ENCODE measurements at places on chromosomes 6 and 20.

DNA sequence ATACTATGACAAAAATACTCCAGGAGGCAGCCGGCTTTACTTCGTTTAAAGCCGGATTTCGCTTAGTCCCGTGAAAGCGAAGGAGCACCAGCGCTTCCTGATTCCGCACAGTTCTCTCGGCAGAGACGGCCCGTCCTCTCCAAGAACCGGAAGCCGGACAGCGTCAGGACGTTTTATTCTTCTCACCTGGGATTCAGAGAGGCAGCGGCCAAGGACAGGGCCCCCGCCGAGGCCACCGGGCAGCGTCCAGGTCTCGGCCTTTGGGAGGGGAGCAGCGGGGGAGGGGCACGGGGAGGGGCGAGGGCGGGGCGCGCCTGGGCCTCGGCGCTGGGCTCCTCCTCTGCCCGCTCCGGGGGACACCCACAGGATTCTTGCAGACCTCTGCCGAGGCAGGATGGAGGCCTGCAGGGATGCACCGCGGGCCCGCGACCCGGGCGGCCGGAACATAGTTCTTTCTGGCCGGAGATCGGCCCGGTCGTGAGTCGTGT, 2.8 kb upstream of the DIDO1 start:
- no peak for DNase-seq

GRCh38 chr6:44470746-44471145, 83.2 kb downstream of the CDC5L start:
- no peak for DNase-seq

DNA sequence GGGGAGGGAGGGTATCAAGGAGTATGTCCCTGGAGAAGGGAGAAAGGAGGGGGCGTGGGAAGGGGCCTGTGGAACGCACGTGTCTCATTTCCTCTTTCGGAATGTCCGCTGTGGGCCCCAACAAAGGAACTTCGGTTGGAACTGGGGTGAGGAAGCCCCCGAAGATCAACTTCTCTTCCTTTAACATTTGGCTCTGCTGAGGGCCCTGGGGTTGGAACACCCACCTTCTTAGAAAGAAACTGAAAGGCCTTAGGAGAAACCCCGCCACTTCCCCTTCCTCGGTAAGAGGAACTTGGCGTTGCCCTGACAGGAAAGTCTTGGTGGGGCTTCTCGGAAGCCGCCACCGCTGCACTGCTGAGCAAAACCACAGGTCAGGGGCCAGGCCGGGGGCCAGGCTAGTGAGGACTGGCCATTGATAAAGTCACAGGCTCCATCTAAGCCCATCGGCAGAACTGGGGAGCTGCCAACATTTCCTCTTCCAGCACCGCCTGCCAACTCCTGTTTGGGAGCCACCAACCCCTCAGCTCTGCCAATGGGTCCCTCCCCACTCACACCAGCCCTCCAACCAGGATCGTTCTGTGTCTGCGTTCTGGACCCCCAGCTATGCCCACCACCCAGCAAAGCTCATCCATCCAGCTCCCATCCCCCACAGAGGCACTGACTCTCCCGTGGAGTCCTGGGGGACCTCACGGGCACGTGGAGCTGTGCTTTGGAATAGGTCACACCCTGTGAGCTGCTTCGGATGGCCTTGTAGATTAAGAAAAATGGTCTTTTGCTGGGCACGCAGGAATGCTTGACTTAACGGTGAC, 44.8 kb downstream of the FGD2 start:
- DNase-seq, result peak; percentile 58

- DNase-seq, result no peak
These were observed 120.3 kb downstream of the PXDC1 start for GRCh38 chr6:3631186-3631585.

DNA sequence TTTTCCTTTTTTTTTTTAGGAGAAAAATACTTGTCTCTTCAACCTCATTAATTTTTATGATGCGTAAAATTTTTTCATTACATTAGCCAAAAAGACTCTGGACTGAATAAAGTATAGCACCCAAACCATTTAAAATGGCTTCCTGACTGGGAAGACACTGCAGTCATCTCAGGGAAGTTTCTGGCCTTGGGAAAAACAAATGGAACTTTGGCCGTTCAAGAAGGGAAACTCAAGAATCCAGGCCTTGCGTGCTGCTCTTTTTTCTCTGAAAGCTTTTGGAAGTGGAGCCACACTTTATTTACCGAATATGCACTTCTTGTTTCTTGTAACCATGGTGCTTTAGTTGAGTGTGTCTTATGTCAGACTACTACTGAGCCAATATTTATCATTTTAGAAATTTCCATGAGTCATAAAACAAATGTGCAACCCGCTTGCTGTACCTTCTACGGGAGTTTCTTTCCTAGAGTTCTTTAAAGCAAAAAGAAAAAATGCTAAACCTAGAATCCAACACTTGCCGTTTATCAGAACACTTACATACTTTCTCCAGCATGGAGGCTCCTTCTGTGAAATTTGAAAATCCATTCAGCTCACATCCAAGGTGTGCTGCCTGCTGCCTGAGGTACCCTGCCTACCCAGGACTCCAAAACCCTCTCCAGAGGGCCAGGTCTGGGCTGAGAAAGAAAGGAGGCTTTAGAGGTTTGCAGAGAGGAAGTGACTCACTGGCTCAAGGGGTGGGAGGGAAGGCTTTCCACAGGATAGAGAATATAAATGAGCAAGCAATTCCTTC, 11.5 kb upstream of the DSTN start:
- DNase-seq, result no peak

GRCh38 chr6:1913577-1913976, 303.9 kb downstream of the FOXC1 start:
- DNase-seq, result no peak

- DNase-seq, result no peak
These were observed 131.3 kb downstream of the GMDS start for GRCh38 chr6:2114100-2114499.

GRCh38 chr20:49610691-49611538, 43.0 kb upstream of the PTGIS start:
- no peak for DNase-seq

DNA sequence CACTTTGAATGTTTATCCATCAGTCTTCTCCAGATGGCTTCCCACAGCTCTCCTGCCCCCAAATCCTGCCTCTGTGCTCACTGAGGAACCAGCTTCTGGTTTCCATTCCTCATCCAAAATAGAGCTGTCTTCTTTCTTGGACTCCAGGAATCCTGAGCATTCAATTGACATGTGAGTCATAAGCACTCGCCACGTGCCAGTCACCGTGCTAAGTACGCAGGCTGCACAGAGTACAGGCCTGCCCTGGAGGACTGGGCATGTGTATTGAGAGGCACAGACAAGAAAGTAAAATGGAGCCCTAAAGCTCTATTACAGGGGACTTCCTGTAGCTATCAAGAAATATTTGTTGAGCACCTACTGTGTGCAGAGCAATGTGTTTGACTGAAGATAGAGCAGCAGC, 39.7 kb upstream of the LRFN2 start:
- DNase-seq, result no peak

DNA sequence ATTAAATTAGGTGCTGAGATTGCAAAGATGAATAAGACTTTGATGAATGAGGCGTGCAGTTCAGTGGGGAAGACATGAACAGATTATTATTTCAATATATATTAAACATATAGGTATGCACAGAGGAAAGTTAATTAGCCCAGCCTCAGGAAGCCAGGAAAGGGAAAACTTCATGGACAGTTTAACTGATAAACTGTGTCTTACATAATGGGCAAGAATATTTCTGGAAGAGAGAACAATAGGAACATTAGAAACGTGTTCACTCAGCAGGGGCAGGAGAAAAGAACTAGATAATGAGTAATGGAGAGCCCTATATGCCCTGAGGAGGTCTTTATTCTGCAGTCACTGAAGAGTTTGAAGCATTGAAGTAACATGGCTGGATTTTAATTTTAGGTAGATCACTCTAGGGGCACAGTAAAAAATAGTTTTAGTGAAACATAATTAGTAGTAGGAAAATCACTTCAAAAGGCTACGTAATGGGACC, 23.6 kb downstream of the CEP57L1 start:
- DNase-seq, result no peak

- no peak for DNase-seq
These were observed 34.5 kb upstream of the PAX1 start for GRCh38 chr20:21670981-21671380.

- DNase-seq, result no peak
These were observed 22.7 kb upstream of the HLA-DQA1 start for GRCh38 chr6:32614366-32615081.

DNA sequence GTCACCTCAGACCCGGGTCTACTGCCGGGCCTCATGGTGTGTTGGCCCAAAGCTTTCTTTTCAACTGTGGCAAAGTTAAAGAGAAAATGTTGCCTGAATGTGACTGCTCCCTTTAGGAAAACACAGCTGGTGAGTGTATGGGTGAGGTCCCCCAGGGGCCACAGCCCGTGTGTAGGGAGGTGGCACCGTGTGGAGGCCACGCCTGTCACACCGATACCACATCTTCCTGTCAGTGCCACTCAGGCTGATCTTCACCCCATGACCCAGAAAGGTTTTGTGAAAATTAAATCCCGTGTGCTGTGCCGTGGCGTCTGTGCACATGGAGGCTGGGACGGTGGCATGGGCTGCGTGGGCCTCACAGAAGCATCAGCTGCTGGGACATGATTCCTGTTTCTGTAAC, 10.7 kb upstream of the ADRM1 start:
- DNase-seq, result no peak

DNA sequence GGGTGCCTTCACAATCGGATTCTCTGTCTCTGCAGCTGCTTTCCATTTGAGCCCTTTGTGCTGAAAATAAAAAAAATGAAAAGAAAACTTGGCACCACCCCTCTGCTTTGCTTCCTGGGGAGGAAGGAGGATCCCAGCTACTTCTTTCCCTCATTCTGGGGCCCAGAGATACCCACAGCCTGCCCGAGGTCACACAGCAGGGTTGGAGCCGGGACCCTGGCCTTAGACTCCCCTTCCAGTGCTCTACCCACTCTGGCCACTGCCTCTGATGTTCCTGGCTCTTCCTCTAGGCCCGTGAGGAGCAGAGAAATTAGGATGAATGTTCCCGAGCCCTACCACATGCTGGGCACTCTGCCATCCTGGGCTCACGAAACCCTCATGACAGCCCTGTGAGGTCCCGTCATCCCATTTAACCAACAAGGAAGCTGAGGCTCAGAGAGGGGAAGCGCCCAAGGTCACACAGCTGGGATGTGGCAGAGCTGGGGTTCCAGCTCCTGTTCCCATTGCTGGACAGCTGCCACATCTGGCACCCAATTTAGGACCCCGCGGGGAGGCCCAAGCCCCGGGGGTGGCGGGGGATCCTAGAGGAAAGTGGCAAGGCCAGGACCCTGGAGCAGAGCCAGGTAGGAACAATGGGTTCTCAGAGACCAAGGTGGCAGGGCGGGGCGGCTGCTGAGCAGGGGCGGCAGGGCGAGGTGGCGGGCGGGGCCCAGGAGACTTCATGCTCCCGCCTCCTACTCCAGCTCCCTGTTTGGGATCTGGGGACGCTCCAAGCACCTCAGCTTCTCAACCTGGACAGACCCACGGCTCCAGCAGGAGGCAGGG, 76.6 kb downstream of the CEBPB start:
- no peak for DNase-seq

GRCh38 chr6:103081876-103082630, 1688.5 kb downstream of the GRIK2 start:
- DNase-seq, result no peak

DNA sequence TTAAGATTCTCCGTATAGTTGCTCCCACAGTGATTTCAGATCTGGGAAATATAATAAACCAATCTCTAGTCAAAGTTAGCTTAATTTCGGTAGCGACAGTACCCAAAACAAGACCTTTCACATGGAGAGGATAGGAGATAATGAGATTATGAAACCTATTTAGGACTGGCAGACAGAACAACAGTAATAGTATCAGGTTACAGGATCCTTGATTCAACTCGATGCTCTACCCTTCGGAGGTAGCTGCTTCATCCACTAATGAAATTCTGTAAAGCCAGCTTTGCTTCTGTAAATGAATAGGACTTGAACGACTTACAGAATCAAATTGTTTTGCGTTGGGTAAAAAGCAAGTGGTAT, 534 bp upstream of the AKIRIN2 start:
- DNase-seq, result no peak

GRCh38 chr20:35303735-35304491, 11.7 kb upstream of the FAM83C start:
- DNase-seq, result peak; percentile 49

- DNase-seq, result no peak
These were observed 16.9 kb upstream of the GATA5 start for GRCh38 chr20:62492711-62493110.

Measured in SIG-M5 (cell line).